ENCODE measurements at places on chromosomes 3 and 15. TPM values are rescaled to one million over a fixed set of nuclear protein-coding genes. Genes with fewer than 3 reads are reported as not detected.

Gene LMAN1L
- not detected for total RNA-seq

Gene CCDC50
- 101 TPM for total RNA-seq

Gene LAMB2
- total RNA-seq, result 700 TPM

Gene GABRA5
- not detected for total RNA-seq

Gene ARGFX
- not detected for total RNA-seq

DNA sequence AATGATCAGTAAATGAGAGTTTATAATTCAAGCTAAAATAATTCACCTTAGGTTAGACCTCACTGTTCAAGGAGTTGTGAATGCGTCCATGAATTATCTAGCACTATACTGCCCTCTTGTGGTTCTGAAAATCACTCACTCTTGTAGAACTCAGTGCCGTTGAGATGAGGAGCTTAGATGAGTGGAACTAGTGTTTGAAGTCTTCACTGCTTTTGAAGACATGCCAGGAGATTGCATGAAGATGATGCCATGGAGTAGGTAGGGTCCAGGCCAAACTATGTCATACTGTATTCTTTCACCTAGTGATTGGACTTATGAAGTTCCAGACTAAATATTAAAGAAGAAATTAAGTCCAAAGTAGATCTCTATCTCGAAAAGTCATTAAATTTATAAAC lies 28.8 kb downstream of the LYSMD4 start:
- no peaks in the 10 kb centered on the region for H3K36me3 ChIP-seq
- no peaks in the 10 kb centered on the region for H3K27me3 ChIP-seq
- no peak overlapping the region for H3K4me3 ChIP-seq

GRCh38 chr3:136621628-136622027 lies 130.6 kb downstream of the STAG1 start:
- no peak overlapping the region for H3K4me3 ChIP-seq
- H3K27ac ChIP-seq, result no peak overlapping the region
- H3K27me3 ChIP-seq, result no peaks in the 10 kb centered on the region
- H3K4me1 ChIP-seq, result no peaks in the 10 kb centered on the region

GRCh38 chr15:40441565-40442531 lies 1.1 kb downstream of the BAHD1 start:
- no peak for DNase-seq
- H3K4me1 ChIP-seq, result peaks cover 13% of the 10 kb centered on the region
- H3K27me3 ChIP-seq, result no peaks in the 10 kb centered on the region
- peak overlapping the region; percentile 88 for H3K27ac ChIP-seq

- DNase-seq, result no peak
- H3K4me3 ChIP-seq, result no peak overlapping the region
- H3K27ac ChIP-seq, result no peak overlapping the region
- H3K27me3 ChIP-seq, result no peaks in the 10 kb centered on the region
- no peaks in the 10 kb centered on the region for H3K4me1 ChIP-seq
- no peaks in the 10 kb centered on the region for H3K36me3 ChIP-seq
Measured at GRCh38 chr15:81723113-81723651, 322.6 kb downstream of the MEX3B start.

- no peak for DNase-seq
- H3K27ac ChIP-seq, result peak overlapping the region; percentile 32
- H3K27me3 ChIP-seq, result no peaks in the 10 kb centered on the region
- no peaks in the 10 kb centered on the region for H3K4me1 ChIP-seq
Measured at GRCh38 chr3:189276444-189277219, 104.9 kb downstream of the TPRG1 start.

GRCh38 chr3:155317211-155317610 lies 23.7 kb upstream of the STRIT1 start:
- no peak for DNase-seq
- H3K4me3 ChIP-seq, result no peak overlapping the region
- no peaks in the 10 kb centered on the region for H3K36me3 ChIP-seq
- no peaks in the 10 kb centered on the region for H3K4me1 ChIP-seq

DNA sequence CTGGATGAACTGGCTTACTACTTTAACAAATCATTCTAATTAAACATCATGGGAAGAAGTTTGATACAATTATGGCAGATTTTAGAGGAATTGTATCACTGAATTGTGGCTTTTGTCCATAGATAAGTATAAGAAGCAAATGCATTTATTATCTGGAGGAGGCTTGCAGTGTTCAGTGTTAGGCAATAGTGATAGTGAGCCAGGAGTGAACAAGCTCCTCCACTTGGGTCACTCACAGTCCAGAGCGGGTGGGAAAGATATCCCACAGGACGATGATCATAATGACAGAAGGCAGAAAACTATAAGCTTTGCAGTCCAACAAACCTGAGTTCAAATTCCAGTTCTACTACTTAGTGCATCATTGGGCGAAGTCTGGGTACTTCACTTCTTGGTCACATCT lies 64.0 kb upstream of the VILL start:
- H3K4me3 ChIP-seq, result no peak overlapping the region
- H3K4me1 ChIP-seq, result peaks cover 6% of the 10 kb centered on the region
- H3K27me3 ChIP-seq, result no peaks in the 10 kb centered on the region
- H3K36me3 ChIP-seq, result no peaks in the 10 kb centered on the region

GRCh38 chr15:66608159-66608558 lies 42.4 kb upstream of the LCTL start:
- no peak overlapping the region for H3K4me3 ChIP-seq
- no peak overlapping the region for H3K27ac ChIP-seq
- H3K4me1 ChIP-seq, result no peaks in the 10 kb centered on the region
- no peak for DNase-seq

DNA sequence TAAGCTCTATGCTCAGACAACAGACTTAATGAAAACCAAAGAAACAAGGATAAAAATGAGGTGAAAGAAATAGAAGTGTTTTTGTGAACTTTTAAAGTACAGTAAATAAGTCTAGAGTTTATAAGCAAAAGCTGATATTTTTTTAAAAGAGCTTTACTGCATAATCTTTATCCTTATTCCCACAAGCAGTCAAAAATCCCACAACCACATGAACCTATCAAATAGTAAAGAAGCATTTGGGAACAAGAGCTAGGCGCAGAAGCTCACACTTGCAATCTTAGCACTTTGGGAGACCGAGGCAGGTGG lies 103.8 kb upstream of the TJP1 start:
- no peaks in the 10 kb centered on the region for H3K4me1 ChIP-seq
- no peak overlapping the region for H3K4me3 ChIP-seq
- no peaks in the 10 kb centered on the region for H3K27me3 ChIP-seq
- DNase-seq, result no peak

- H3K27me3 ChIP-seq, result no peaks in the 10 kb centered on the region
- no peak overlapping the region for H3K27ac ChIP-seq
- H3K4me1 ChIP-seq, result peaks cover 17% of the 10 kb centered on the region
- H3K36me3 ChIP-seq, result no peaks in the 10 kb centered on the region
Measured at GRCh38 chr3:139529662-139530061, 9.9 kb downstream of the RBP1 start.

GRCh38 chr15:64187396-64188191 lies 24.8 kb upstream of the PPIB start:
- DNase-seq, result no peak
- H3K27ac ChIP-seq, result no peak overlapping the region
- H3K4me3 ChIP-seq, result no peak overlapping the region
- no peaks in the 10 kb centered on the region for H3K27me3 ChIP-seq
- H3K4me1 ChIP-seq, result no peaks in the 10 kb centered on the region
- no peaks in the 10 kb centered on the region for H3K36me3 ChIP-seq

- no peak overlapping the region for H3K27ac ChIP-seq
- no peaks in the 10 kb centered on the region for H3K4me1 ChIP-seq
- H3K4me3 ChIP-seq, result no peak overlapping the region
- H3K27me3 ChIP-seq, result no peaks in the 10 kb centered on the region
Measured at GRCh38 chr3:126008219-126008618, 39.2 kb downstream of the ROPN1B start.

GRCh38 chr15:54089776-54090175 lies 111.5 kb downstream of the UNC13C start:
- no peak overlapping the region for H3K4me3 ChIP-seq
- no peak for DNase-seq
- H3K4me1 ChIP-seq, result no peaks in the 10 kb centered on the region
- no peaks in the 10 kb centered on the region for H3K27me3 ChIP-seq
- H3K36me3 ChIP-seq, result no peaks in the 10 kb centered on the region
- H3K27ac ChIP-seq, result no peak overlapping the region

GRCh38 chr3:183555541-183556081 lies at the start of gene KLHL6:
TSS of gene KLHL6 (minus strand) at chr3:183555706. CDS start at chr3:183555653, 53 bp downstream.
- no peaks in the 10 kb centered on the region for H3K4me1 ChIP-seq
- H3K27ac ChIP-seq, result no peak within 1 kb of the TSS
- no peaks in the 10 kb centered on the region for H3K27me3 ChIP-seq
- DNase-seq, result no peak

DNA sequence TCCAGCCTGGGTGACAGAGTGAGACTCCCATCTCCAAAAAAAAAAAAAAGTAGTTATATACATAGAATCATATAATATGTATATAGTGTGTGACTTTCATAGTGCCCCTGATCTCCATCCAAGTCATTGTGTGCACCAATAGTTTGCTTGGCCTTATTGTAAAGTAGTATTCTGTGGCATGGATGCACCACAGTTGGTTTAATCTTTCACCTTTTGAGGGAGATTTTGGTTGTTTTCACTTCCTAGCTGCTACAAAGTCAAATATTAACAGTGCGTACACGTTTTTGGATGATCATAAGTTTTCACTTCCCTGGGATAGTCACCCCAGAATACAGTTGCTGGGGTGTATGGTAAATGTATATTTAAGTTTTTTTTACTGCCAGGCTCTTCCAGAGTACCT lies 162.8 kb downstream of the PTPRG start:
- no peak for DNase-seq
- no peak overlapping the region for H3K4me3 ChIP-seq
- H3K36me3 ChIP-seq, result no peaks in the 10 kb centered on the region
